Activated naive CD8-positive, alpha-beta T cell treated with anti-CD3 and anti-CD28 coated beads for 36 hours (primary cell): ENCODE measurements at places on chromosomes 11 and 22.

GRCh38 chr11:117860139-117860538, 16.3 kb downstream of the FXYD6 start:
- no peak for DNase-seq

DNA sequence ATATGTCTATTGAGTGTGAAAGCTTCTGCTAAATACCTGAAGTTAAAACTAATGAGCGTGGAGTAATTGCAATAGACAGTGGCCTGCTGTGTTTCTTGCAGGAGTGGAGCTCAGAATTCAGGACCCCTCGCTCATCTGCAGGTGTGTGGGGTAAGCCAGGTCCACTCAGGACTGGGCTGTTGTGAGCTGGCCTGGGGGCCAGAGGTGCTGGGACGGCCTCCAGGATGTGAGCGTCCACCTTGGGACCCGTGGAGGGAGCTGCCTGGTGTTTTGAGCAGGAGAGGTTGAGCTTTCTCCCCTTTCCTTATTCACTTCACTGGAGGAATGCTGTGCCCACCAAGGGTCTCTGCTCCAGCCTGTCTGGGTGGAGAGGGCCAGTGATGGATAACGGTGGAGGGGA, 681.2 kb downstream of the BRD1 start:
- DNase-seq: no peak

DNA sequence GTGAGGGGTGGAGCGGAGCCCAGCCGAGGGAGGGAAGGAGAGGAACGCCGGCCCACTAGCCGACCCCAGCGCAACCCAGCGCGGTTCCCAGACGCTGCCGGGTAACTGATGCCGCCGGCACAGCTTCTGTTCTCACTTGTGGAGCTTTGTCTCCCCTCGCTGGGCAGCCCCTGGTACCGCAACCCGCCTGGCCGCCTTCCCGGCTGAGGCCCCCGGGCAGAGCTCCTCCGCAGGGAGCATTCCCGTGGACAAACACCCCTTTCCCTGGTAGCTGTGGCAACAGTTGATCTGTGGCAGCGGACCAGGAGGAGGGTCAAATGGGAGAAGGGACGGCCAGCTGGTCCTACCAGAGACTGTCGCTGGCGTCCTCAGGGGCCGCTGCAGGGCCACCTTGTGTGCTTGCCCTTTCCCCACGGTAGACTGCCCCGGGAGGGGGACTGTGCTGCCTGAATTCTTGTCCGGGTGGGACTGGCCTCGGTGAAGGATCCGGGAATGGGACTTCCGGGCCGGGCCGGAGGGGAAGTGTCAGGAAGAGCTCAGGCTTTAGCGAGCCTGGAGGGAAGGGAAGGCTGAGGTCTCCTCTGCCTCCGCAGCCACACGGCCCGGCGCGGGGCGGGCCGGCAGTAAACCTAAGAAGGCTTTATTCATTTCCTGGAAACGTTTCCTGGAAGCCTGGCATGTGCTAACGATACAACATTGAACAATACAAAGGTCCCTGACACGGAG, 468.0 kb downstream of the OPCML start:
- DNase-seq: peak; percentile 17

GRCh38 chr11:90744169-90744568, 521.3 kb upstream of the CHORDC1 start:
- no peak for DNase-seq

DNA sequence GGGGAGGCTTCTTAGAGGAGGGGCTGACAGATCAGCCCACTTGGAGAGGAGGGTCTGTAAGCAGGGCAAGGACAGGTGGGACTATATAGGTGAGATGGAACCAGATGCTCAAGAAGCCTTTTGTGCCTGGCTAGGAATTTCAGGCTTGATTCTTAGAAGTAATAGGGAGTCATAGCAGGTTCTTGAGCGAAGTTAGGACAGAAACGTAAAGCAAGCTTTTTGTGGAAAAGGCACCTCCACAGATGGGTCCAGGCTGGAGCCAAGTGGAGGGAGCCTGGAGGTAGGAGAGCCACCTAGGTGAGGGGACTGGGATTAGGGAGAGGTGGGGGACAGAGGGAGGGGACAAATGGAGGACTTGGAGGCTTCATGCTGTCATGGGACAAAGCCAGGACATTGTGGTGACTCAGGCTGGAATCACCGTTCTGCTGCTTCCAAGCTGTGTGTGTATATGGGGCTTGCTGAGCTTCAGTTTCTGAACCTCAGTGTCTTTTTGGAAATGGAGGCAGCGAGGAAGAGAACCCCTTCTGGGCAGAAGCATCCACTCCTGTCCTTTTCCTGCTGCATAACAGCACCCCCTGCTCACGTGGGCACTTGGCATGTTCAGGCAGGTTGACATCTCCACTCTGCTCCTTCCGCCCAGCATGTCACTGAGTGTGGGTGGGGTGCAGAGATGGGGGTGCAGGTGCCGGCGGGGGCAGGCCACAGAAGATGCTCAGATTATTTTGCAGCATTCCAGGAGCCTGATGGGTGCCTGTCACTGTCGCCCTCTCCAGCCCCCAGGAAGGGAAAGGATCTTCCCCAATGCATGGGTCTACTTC, 58.0 kb downstream of the MCM5 start:
- DNase-seq: no peak

GRCh38 chr11:96278039-96278897, 64.7 kb downstream of the MAML2 start:
- DNase-seq: no peak

DNA sequence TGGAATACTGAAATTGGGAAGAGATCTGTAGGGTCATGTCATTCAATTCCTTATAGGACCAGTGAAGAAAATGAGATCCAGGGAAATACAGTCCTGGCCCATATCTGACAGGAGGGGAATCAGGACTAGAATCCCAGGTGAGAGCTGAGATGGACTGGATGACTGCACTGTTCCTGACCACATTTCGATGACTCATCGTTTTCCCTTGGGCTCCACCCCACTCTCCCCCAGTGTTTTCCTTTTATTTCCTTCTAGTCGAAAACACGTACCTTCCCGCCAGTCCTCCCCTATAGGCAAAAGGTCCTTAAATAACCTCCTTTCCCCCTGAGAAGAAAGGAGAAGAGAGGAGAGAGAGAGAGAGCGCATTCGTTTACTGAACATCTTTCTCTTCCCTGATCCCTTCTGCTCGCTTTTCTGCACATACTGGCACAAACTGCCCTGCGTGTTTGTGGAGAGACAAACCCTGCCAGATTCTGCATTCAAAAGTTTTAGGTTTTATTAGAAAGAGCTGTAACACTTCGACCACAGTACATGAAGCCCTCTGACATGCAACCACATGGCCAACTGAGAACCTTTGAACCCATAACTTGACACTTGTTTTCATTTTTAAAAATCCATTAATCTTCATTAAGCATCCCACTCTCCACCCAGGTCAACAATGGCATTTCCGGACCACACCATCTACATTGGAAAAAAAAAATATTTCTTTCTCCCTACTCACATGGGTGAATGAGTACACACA, 565.7 kb downstream of the METTL15 start:
- DNase-seq: no peak

- DNase-seq: no peak
Measured at GRCh38 chr22:50626850-50627641, 906 bp downstream of the ARSA start.

GRCh38 chr11:114109206-114110090, 49.9 kb downstream of the ZBTB16 start:
- no peak for DNase-seq

DNA sequence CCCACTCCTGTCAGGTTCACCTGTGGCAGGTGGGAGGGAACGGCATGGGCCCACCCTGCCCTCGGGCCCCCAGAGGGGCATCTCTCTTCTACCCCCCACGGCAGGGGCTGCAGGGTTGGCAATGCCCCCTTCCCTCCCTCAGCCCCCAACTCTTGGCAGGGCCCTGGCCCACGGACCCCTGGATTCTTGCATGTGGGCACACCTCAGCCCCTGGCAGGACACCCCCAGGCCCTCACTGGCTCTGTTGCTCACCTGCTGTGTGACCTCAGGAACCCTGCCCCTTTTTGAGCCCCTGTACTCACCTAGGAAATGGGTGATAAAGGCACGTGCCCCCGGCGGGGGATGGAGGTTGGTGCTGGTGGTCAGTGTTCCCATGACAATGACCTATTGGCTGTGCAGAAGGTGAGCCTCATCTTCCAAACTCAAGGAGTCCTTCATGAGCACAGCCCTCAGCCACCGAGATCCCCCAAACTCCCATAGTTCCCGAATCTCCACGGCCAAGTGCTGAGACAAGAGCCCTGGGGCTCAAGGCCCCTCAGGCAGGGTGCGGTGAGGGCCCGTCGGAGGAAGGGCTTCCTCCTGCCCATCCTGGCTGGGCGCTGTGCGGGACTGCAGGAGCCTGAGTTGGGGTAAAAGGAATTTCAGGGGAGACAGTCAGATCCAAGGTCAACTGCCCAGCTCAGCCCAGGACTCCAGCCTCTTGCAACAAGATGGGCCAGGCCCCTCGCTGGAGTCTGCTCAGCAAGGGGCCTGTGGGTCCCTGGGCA, 198.2 kb downstream of the IGLL1 start:
- no peak for DNase-seq

GRCh38 chr11:66607126-66607834, 9.2 kb upstream of the RBM14 start:
- DNase-seq: no peak

DNA sequence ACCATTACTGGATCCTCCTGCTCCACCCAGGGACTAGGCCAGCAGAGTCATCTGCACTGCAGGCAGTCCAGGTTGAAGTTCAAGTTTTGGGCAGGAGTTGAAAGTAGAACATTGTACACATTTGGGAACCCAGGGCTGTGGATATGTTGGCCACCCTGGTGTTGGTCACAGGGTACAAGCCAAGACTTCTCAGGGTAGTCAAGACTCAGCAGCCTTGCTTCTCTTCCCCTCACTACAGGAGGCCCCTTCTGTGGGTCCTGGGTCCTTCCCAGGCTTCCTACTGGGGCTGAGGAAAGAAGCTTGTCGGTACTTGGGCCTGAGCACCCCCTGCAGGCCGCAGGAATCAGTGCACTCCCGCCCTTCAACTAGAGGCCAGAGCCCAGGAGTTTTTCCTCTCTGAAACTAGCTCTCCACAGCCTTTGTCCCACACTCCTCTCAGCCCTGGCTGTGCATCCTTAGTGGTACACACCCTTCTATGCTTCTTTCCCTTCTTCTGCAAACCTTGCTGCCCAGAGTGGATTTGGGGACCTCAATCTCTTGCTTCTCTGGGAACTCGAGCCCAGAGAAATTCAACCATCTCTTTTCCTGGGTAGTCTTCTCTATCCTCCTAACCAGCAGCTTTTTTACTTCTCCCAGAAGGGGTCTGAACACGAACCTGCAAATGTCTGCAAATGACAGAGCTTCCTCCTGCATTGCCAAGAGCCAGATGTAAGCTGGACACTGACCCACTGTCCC, 2.6 kb upstream of the HPX start:
- DNase-seq: peak; percentile 44
